Stimulated activated CD4-positive, alpha-beta T cell treated with anti-CD3 and anti-CD28 coated beads, Interleukin-1b, Interleukin-23, amount 100 ng/mL, for 24 hours (primary cell): ENCODE measurements at places on chromosomes 2 and 18.

GRCh38 chr2:232102380-232102779 is 140.9 kb downstream of the DIS3L2 start:
- DNase-seq, result no peak

GRCh38 chr2:25414781-25415180 is 73.1 kb upstream of the DNMT3A start:
- DNase-seq, result no peak

DNA sequence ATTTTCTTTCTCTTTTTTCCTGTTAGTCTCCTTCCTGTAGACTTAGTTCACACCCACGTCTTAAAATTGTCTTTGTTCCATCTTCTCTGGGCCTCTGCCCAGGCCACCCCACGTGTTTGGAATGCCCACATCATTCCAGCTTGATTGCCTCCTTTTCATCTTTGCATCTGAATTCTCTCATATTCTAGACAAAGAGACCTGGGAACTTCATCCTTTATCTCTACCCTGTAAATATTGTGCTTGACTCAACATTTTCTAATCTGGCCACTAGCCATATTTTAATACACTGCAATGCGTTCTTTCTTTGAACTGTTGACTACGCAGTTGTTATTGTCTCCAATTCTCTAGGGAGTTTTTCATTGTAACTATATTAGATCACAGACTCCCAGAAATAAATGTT is 187.5 kb upstream of the NRXN1 start:
- no peak for DNase-seq

GRCh38 chr2:10346929-10347561 is 44.3 kb downstream of the HPCAL1 start:
- no peak for DNase-seq

DNA sequence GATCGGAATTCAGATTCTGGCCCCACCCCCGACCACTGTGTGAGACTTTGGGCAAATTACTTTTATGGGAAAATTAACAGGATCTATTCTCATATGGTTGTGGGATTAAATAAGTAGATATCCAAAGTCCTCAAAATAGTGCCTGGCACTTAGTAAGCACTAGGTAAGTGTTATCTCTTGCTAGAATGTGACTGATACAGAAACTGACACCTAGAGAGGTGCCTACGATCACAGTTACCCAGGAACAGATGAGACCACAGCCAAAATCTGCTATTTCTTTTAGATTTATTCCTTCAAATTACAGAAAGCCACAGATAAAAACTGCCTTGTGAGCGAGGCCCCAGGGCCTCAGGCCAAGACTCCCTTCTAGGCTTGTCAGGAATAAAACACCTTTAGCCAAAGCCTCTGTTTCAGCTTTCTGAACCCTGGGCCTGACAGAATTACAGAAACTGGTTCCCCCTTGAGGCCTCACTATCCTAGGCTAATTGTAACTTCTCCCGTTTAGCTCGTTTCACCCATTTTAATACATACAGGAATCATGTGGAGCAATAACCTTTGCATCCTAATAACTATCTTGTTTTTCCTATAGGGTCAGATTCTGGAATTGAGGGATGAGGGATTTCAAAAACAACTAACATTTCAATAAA is 22.3 kb upstream of the CHMP1B start:
- DNase-seq, result no peak

DNA sequence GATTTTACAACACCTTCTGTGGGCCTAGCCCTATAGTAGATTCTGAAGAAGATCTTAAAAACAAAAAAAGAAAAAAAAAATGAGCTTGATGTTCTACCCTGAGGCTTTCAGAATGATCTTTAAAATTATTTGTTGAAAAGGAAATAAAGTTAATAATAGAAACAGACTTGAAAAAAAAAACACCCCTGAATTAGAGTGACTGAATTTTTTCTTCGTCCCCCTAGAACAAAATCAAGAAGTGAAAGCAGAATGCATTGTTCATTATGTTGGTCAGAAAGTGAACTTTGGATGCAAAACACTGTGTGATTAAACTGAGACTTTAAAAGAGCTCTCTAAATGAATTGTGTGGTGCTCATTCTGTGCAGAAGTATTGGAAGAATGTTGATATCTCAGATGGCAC is 1384.4 kb upstream of the PIK3C3 start:
- no peak for DNase-seq

DNA sequence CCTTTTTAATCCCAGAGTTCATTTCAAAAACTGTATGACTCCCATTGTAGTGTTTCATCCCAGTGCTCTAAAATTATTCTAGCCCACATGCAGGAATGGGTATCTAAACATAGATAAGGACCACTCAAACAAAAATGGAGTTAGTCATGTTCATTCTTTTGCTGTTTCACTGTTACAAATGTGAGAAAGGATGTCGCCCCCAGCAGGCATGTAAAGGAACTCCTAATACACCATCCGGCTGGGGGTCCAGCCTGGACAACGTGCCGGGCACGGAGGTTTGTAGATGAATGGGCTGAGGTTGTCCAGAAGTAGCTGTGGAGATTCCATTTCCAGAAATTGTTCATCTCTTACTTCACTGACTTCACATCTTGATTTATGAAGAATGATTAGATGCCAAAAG is 101.9 kb upstream of the RAB12 start:
- DNase-seq, result no peak

GRCh38 chr2:62216616-62217015 is 20.7 kb downstream of the B3GNT2 start:
- DNase-seq, result no peak

- DNase-seq, result no peak
These were observed 3.6 kb downstream of the TMEM177 start for GRCh38 chr2:119682578-119682977.

DNA sequence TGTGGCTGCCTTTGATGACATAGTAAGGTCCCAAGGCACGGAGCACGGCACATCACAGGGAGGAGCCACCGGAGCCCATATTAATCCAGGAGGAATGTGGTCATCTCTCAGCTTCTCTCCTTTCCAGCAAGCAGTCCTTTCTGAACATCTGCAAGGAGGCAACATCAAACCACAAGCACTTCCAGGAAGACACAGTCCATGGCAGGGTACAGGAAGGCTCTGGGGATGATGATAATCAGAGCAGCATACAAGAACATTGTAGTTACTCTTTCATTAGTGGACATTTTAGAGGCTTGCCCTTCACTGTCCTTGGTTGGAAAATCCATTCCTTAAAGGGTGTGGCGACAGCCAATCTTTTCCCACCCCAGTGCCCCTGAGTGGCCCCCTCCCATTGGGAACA is 31.1 kb downstream of the YPEL5 start:
- no peak for DNase-seq

DNA sequence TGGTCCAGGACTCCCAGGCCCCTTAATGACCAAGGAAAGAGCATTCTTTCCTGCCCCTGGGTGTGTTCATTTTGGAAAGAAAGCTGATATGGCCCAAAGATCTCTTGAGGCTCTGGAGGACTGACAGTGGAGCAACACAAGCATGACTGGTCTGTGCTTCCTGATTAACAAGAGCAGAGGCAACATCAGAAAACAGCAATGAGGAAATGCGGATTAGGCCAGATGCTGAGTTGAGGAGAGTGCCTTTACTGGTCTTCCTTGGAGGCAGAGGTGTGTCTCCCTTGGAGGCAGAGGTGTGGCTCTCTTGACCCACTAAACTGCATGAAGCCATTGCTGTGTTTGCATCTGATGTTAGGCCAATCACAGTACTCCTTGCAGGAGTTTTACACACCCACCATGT is 19.9 kb downstream of the IL36B start:
- DNase-seq, result no peak

GRCh38 chr2:163324677-163325076 is 411.1 kb downstream of the FIGN start:
- no peak for DNase-seq

DNA sequence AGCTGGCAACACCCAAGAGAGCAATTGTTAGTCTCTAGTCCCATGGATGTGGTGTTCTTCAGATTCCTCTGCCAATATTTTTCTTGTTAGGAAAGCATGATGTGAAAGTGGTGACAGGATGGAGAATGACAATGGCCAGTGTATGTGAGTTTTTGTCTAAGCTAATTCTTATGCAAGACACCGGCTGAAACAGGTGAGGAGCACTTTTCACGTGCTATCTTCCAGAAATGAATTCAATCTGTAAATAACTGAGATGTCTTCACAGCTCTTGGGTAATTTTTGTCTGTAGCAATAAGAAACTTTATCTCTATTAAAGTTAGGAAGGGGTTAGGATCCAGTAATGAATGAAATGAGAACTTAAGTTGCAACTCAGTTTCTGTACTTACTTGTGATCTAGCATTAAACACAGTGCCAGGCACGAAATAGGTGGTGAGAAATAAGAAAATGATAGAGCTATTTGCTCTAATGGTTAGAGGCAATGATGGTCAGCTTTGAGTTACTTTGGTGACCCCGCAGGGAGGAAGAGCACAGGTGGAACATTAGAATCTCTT is 676 bp upstream of the AGPS start:
- DNase-seq, result no peak

DNA sequence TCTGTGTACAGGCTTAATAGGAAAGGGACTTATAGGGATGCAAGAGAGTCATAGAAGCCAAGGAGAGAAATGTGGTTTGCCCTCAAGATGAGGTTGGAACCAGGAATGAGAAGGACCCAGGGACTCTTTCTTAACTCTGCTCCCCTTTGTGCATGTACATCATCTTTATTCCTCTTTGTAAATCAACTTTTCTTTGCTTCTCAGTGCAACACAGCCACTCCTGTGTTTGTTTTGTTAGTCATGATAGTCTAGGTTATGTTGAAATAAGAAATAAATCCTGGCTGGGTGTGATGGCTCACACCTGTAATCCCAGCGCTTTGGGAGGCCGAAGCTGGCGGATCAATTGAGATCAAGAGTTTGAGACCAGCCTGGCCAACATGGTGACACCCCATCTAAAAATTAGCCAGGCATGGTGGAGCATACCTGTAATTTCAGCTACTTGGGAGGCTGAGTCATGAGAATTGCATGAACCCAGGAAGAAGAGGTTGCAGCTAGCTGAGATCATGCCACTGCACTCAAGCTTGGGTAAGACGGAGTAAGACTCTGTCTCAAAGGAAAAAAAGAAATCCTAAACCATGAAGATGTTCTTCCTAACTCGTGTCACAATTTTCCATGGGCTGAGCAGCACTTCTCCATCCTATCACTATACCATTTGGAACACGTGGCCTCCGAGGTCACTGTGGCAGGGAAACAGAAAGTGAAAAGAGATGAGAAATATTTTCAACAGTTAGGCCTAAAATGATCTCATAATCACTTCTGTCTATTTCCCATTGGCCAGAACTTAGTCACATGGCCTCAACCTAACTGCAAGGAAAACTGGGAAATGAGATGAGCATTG is 73.0 kb upstream of the TMEM17 start:
- no peak for DNase-seq

- DNase-seq, result no peak
These were observed 74.1 kb downstream of the VRK2 start for GRCh38 chr2:58120626-58121229.

GRCh38 chr2:20241973-20242726 is 17.2 kb upstream of the SDC1 start:
- DNase-seq, result no peak

- DNase-seq, result no peak
These were observed 312.2 kb downstream of the LRATD1 start for GRCh38 chr2:14944562-14945346.

GRCh38 chr18:424668-425067 is 75.8 kb downstream of the COLEC12 start:
- DNase-seq, result no peak

GRCh38 chr2:64204703-64205102 is 60.5 kb upstream of the PELI1 start:
- DNase-seq, result no peak

DNA sequence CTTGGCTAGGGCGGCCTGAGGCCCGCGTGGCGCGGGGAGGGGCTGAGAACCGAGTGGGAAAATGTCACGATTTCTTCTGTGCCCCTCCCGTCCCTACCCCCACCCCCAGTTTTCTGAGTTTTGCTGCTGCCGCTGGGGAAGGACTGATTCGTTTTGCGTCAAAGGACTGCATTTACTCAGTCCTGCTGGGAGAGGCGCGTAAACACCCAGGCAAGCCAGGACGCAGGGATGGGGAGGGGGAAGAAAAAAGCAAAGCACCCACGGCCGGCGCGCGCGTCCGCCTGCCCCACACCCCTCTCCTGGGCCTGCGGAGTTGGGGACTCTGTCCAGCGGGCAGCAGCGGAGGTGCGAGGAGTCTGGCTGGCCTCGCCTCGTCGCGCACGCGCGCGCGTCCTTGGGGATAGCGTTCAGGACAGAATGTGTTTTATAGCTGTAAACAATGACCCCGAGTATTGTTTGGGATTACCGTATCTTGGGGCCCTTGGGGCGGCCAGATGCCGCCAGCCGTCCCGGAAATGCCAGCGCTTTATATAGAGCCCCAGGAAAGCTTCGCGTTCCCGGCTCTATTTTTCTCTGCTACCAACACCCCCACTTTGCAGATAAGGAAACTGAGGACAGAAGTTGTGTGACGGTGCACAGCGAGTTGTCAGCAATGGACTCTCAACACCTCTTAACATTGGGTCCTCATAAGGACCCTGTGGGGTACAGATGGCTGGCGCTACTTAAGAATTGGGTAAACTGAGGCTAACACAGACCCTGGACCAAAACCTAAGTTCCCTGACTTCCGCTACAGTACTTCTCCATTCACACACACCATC is 1.7 kb upstream of the FOSL2 start:
- no peak for DNase-seq

- DNase-seq, result no peak
These were observed 87.9 kb downstream of the BCL2L11 start for GRCh38 chr2:111208639-111209038.

DNA sequence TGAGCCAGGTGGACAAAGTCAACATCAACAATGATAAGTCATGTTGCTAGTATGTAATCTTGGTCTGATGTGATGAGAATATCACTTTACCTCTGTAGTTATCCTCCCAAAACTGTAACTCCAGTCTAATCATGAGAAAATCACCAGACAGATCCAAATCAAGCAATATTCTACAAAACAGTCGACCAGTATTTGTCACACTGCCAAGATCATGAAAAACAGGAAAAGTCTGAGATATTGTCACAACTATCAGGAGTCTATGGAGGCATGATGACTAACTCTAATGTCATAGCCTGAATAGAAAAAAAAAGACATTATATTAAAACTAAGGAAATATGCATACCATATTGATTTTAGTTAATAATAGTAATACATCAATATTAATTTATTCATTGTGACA is 1883.3 kb upstream of the CELF4 start:
- DNase-seq, result no peak

DNA sequence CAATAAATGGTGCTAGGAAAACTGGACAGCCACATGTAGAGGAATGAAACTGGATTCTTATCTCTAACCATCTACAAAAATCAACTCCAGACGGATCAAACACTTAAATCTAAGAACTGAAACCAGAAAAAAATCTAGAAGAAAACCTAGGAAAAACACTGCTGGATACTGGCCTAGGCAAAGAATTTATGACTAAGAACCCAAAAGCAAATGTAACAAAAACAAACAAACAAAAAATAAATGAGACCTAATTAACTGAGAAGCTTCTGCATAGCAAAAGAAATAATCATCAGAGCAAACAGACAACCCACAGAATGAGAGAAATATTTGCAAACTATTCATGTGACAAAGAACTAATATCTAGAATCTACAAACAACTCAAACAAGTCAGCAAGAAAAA is 314.0 kb upstream of the REV1 start:
- no peak for DNase-seq

- no peak for DNase-seq
These were observed 211.0 kb downstream of the KCNE4 start for GRCh38 chr2:223262946-223263345.
